Stimulated activated CD4-positive, alpha-beta T cell treated with anti-CD3 and anti-CD28 coated beads, Interleukin-4, amount 100 ng/mL, for 48 hours (primary cell): ENCODE measurements at places on chromosomes 12 and 14.
A peak's percentile ranks its signal among the peaks of the same experiment; 100 is the strongest.

- DNase-seq = no peak
These were observed 40.8 kb downstream of the FBXL14 start for GRCh38 chr12:1553536-1553935.

DNA sequence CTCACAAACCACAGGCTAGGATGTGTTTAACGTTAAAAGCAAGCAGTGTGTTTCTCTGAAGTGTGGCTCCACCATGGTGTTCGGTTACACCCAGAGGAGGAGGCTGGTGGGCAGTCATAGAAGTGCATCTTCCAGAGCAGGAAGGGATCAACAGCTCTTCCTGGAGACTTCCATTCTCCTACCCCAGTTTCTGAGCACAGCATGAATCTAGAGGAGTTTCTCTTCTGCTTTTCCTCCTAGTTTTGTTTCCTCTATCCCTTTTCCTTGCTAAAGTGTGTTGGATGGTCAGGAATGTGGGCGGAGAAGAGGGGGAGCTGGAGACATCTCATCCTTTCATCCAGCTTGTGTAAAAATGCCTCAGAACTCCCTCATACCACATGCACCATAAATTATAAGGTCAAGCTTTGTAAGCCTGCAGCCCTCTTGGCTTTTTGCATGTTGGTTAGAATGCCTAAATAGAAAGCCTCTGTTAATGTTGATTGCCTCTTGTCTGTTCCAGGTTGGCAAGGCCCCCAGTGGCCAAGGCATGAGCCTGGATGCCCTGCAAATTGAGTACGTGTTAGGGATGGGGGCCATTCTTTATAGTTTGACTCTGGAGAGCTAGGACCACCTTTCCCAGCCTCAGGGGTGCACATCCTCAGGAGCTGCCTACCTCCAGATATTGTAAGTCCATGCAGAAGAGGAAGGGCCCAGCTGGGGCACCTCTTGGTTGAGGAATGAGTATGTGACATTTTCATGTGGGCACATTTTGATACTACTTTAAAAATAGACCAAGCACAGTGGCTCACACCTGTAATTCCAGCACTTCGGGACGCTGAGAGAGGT, 4.0 kb upstream of the CKAP4 start:
- no peak for DNase-seq

- DNase-seq = no peak
These were observed 1.2 kb downstream of the KIF26A start for GRCh38 chr14:104139460-104140212.

DNA sequence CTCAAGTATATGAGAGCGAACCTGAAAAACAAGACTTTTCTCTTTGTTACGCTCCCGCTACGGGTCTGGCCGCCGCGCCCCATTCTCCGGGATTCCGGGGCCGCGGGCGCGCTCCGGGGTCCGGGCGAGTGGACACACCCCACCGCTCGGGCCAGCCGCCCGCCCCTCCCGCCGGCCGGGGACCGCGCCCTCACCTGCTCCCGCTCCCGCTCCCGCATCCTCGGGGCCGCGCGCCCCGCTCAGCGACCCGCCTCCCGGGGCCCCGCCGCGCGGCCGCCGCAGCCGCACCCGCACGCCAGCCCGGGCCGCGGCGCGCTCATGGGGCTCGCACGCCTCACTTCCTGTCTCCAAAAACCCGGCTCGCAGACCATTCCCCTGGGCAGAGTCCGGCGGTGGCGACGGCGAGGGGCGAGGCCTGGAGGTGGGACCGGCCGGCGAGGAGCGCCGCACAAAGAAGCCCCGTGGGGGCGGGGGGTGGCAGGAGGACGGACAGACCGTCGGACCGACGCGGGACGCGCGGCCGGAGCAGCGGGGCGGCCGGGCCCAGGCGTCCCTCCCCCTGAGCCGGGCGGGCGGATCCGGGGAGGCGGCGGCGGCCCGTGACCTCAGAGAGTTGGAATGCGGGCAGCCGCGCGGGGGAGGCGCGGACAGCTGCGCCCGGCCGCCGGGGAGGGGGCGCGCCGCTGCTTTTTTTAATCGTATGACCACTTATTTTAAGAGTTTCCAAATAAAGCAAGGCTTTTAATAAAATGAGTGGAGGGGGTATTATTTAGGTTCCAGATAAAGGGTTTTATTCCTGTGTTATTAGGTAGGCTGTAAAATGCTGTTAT, at the start of gene PTPN21:
PTPN21 (minus strand) TSS at position 551 of the 830 bp plus-strand sequence. CDS start 4,590 bp downstream, outside the sequence.
- DNase-seq = no peak

DNA sequence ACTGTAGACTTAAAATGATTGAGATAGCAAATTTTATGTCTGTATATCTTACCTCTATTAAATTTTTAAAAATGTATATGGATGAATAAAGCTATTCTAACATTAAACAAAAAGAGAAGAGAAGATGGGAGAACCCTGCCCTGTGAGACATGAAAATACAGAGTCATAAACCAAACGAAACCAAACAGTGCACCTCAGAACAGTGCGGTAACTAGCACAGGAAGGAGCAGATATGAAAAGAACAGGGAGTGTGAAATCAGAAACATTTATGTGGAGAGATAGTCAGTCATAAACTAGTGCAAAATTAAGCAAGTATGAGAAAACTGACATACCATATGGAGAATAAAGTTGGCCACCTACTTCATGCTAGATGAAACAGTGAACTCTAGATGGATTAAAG, 135.1 kb downstream of the ERC1 start:
- no peak for DNase-seq

DNA sequence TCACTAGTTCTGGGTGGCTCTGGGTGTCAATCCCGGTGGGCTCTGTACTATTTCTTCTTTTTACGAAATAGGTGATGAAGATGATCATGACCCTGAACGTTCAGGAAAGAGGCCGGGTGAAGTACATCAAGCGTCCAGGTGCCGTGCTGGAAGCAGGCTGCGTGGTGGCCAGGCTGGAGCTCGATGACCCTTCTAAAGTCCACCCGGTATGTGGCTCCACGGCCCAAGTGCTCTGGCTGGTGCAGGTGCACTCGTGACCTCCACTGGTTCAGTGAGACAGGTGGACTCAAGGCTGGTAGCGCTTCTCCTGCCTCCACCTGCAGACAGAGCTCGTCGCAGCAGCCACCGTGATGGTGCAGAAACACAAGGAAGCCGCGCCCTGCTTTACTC, 85.1 kb downstream of the ACACB start:
- DNase-seq = no peak

DNA sequence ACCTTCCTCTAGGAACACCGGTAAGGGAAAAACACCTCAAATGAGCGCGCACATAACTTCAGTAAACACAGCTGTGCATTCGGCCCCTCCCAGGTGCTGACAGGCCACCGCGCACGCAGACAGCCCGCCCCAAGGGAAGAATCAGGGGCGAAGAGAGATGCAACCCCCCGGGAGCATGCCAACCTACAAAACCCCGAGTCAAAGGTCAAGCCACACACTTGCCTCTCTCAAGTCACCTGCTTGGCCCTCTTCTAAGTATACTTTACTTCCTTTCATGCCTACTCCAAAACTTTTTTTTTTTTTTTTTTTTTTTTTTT, 2.3 kb upstream of the CYP46A1 start:
- no peak for DNase-seq

DNA sequence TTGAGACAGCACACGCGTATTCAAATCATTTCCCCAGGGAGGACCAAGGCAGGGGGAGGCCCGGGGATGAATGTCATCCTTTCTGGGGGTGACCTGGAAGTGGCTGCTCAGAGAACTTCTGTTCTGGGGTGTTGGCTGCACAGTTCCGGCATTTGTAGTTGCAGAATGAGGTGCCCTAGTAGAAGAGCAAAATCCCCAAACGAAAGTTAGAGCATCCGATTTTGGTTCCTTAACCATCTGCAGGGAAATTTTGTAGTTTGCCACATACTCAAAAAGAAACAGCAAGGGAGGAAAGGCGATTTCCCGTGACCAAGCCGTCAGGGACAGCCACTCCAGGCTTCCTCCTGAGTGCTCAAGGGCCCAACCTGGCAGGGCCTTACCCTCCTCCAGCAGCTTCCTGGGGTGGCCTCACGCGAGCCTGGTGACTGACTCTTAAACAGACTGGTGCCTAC, 13.0 kb upstream of the TRAF3 start:
- no peak for DNase-seq

GRCh38 chr12:27187697-27188096, 56.4 kb upstream of the STK38L start:
- DNase-seq = no peak

DNA sequence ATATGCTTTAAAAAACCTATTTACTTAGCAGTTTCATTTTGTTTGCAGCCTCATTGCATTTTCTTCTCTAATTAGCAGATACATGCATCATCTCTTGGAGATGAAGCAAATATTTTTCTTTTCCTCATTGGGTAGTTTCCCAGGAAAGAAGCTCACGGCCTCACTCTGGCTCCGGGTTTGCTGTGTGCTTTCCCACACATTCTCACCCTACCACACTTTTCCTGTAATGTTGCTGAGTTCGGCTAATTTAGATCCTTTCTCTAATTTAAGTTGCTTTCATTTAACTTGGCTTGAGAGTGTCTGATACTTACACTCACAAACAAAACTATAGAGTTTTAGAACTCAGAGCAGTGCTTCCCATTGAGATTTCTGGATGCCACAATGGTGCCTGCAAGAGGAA, 928.2 kb downstream of the NRXN3 start:
- DNase-seq = no peak

GRCh38 chr12:44294649-44295048, 458.8 kb downstream of the TMEM117 start:
- no peak for DNase-seq

- DNase-seq = peak; percentile 44
These were observed 3.7 kb upstream of the NECAP1 start for GRCh38 chr12:8078398-8078797.

- DNase-seq = no peak
These were observed 117.3 kb downstream of the CPNE8 start for GRCh38 chr12:38788106-38788505.

DNA sequence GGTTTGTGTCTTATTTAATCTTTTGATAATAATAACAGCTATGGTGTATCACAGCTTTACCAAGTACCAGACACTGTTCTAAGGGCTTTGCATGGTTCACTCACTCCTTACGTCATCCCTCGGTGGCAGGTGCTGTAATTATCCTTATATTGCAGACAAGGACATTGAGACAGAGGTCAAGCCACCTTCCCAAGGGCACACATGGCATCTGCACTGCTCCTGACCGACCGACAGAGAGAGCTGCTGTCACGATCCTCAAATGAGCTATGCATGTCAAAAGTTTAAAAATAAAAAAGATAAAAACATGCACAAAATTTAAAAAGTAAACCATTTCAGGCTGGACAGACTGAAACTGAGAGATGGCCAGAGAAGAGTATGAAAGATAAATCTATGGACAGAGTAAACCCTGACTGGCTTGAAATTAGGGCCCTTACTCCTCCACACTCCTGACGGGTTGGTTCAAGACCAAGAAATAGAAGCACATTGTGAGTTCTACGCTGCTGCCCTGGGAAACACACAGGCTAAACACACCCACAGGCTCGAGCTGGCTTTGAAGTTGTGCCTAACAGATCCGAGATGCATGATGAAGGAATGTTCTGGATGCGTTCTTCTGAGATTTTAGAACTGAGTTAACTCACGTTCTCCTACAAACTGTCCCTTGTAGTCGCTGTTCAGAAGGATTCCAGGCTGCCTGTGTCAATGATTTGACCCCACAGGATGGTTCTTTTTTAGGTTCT, 268.7 kb downstream of the ZFP36L1 start:
- DNase-seq = no peak

DNA sequence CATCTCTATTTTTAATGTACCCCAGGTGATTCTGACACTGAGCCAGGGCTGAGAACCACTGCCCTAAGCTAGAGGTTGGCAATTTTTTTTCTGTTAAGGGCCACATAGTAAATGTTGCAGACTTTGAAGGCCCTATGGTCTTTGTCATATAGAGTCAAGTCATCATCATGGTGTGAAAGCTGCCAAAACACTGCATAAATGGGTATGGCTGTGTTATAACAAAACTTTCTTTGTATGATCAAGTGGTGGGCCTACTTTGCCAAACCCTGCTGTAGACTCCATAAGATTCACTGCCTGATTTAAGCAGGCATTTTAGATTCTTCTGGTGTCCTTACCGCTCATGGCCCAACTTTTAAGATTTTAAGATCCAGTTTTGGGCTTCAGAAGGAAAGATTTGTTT, 76.8 kb downstream of the CLMN start:
- no peak for DNase-seq

DNA sequence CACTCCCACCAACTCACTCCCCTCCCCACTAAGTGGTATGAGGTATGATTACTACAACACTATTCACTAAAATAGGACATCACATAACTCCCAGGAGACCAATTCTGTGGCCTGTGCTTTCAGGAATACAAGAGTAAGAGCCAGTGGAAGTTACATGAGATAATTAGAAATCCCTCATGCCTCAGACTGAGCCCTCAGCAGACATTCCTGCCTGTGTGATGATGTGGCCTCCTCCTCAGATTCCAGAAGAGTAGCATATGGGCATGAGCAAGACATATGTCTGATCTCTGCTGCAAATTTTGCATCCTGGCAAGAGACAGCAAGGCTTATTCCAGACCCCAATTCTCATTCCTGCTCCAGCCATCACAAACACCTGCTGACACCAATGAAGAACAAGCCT, 46.0 kb upstream of the BMP4 start:
- no peak for DNase-seq

DNA sequence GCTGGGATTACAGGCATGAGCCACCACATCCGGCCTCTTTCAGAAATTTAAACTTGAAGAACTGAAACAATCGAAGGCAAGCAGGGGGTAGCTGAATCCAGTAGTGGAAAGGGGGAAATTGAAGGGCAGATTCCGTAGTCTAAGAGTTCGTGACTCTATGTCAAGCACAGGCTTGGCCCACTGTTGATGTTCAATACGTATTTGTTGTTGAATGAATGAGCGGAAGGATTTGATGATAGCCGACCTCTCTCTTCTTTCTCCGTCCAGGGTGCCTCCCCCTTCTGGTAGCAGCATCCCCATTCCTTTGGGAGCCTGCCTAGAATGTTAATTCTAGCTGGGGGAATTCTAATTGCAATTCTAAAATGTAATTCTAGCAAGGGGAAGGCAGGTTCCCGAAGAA, 59.8 kb upstream of the MED13L start:
- DNase-seq = no peak

DNA sequence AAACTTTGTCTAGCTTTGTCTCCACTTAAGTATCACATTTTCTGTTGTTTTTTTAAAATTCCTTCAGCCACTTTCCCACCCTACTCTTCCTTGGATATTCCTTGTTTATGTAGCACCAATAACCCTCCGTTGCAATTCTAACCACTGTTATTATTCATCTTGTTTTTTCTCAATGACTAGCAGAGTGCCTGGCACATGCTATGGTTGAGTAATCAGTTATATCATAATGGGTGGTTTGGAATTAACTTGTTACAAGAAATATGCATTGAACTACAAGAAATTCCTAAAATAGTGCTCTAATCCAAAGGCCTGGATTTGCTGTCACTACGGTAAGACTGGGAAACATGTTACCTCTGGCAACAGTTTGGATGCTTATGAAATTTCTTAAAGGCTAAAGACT, 756.6 kb downstream of the NOVA1 start:
- DNase-seq = no peak

GRCh38 chr12:122205053-122205925, 1.8 kb downstream of the B3GNT4 start:
- DNase-seq = no peak

- no peak for DNase-seq
These were observed 93.5 kb downstream of the LRRC74A start for GRCh38 chr14:76919431-76920330.
